RPMI8226 (cell line): ENCODE measurements at places on chromosomes 6 and 20.

DNA sequence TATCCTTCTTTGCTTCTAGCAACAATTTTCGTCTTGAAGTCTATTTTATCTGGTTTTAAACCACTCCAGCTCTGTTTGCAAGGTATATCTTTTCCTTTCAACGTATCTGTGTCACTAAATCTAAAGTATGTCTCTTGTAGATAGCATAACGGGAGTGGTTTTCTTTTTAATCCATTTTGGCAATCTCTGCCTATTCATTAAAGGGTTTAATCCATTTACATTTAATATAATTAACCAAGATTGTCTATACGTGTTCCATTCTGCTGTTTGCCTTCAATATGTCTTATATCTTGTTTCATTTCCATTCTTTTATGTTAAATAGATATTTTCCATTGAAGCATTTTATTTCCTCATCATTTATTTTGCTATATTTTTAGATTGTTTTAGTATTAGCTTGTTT is 587.9 kb downstream of the C6orf118 start:
- DNase-seq, result no peak

GRCh38 chr6:107931894-107932293 is 26.1 kb downstream of the SEC63 start:
- no peak for DNase-seq

DNA sequence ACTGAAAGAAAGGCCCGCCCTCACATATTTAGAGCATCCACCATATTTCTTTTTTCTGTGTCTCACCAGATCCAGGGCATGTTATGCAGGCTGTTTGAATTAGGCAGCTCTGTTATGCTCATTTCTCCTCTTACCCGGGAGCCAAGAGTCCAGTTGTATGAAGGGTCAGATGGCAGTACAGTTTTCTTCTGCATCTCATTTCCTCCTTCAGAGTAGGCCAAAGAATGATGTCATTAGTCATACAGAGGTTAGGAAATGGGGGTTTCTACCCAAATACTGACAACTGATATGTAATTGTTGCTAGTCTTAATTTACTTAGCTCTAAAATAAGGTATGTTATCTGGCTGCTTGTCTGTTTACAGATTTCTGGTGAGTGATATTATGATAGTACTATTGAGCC is 130.8 kb downstream of the SOBP start:
- DNase-seq, result no peak

GRCh38 chr6:23728707-23729106 is 397.3 kb upstream of the NRSN1 start:
- DNase-seq, result no peak

- DNase-seq, result no peak
These were observed 2.1 kb downstream of the C20orf144 start for GRCh38 chr20:33664085-33664761.

GRCh38 chr6:6612308-6612707 is 23.8 kb downstream of the LY86 start:
- DNase-seq, result no peak

- DNase-seq, result no peak
These were observed 157.4 kb upstream of the PDE10A start for GRCh38 chr6:165820407-165820806.

DNA sequence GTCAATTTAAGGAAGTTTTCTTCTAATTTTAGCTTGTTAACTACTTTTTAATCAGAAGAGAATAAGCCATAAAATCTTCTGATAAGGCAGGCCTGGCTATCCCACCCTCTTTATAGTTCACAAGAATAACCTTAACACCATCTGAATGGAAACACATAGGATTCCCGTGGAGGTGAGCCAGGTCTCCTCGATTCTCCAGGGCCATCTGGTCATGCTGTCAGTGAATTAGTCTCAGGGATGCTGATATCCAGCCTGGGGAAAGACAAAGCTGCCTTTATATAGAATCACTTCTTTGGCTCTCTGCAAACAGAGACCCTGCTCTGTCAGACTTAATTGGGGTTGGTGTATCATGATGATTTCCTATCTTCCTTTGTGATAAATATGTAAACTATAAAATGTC is 30.1 kb upstream of the TAGAP start:
- no peak for DNase-seq

- DNase-seq, result no peak
These were observed 4.9 kb upstream of the ADA start for GRCh38 chr20:44656448-44656847.

- DNase-seq, result no peak
These were observed 102.0 kb downstream of the FOXO3 start for GRCh38 chr6:108662702-108663101.

DNA sequence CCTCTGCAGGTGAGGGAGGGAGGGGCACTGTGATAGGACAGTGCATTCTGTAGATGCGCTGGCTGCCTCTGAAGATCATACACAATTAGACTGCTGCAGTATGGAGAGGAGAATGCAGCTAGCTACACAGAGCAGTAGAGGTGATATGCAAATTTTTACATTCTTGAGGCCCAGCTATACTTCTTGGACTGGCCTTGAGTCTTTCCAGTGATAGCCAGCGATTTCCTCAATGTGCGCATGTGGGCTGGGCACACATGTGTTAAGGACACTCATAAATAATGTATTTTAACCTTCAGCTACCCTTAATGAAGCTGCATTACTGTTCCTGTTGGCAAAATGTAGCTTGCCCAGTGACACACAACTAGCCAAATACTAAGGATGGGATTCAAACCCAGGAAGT is 19.0 kb downstream of the TTPAL start:
- no peak for DNase-seq

DNA sequence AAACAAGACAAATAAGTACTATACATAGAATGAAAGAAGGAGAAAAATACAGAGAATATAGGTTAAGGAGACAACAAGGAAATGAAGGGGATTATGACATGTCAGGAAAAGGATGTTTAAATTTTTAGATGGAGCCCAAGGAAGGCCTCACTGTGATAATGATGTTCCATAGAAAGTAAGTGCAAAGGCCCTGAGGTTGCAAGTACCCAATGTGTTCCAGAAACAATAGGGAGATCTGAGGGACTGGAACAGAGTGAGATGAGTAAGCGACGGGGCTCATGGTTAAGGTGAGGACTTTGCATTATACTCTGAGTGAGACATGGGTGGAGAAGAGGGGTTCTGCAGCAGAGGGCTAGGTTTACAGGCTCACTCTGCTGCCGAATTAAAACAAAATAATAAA is 122.8 kb upstream of the BCLAF1 start:
- no peak for DNase-seq

- DNase-seq, result no peak
These were observed 5.1 kb upstream of the SCRT2 start for GRCh38 chr20:680638-681187.

GRCh38 chr6:149459761-149460160 is 25.1 kb downstream of the ZC3H12D start:
- no peak for DNase-seq

DNA sequence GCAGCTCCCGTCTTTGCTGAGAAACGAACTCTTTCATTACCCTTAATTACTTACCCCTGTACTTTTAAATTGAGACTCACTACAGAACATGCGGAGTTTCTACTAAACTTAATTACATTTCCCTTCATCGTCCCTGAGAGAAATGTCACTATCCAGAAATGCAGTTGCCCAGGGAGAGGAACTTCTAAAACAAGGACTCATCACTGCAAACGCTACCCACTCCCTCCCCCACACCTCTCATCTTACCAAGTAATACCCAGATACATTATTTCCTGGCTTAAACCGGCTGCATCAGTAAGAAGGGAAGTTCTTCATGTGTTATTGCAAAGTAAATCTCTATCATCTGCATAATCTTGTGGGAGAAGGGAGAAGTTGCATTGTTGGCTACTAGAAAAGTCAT is 138.3 kb downstream of the IPCEF1 start:
- DNase-seq, result no peak

- no peak for DNase-seq
These were observed 148.7 kb upstream of the JARID2 start for GRCh38 chr6:15096894-15097837.

- no peak for DNase-seq
These were observed 28.0 kb downstream of the PNLDC1 start for GRCh38 chr6:159828074-159828473.

DNA sequence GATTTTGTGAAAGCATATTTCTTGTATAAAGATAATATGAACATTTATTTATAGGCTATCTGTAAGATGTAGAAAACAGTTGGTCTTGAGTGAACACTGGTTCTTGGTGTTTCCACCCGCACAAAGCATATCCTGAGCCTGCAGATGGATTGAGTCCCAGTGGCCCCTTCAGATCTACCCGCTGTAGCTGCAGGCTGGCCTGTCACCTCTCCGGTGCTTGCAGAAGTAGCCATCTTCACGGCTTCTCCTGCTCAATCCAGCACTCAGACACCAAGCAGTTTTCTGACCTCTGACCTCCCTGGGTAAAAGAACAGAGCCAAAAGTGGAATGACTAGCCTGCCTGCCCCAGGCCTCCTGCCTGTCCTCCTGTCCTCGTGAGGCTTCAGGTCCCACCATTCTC is 22.7 kb downstream of the LYRM2 start:
- no peak for DNase-seq

GRCh38 chr20:34570859-34571306 is 12.4 kb downstream of the MAP1LC3A start:
- no peak for DNase-seq

GRCh38 chr6:132084811-132085509 is 133.8 kb upstream of the CCN2 start:
- no peak for DNase-seq

GRCh38 chr20:35327074-35327976 is 35.1 kb upstream of the FAM83C start:
- no peak for DNase-seq

GRCh38 chr6:129921169-129921817 is 60.2 kb upstream of the TMEM244 start:
- DNase-seq, result no peak

GRCh38 chr20:17210983-17211382 is 15.9 kb upstream of the PCSK2 start:
- DNase-seq, result no peak

DNA sequence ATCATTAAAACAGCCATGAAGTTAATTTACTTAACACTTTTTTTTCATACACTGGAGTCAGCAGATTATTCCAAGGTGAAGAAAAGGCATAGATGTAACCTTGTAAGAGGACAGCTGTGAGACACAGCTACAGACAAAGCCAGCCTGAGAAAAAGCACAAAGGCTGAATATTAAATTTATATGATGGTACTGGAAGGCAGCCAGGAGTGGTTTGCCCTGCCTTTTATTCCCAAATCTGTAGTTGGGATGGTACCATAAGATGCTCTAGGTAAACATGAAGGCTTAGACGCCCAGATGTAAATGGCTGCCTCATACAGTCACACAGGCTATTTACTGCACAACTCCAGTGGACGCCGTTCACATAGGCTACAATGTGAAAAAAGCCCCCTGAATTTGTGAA is 42.1 kb upstream of the LOC128125822 start:
- DNase-seq, result no peak

GRCh38 chr6:69816569-69816968 is 19.8 kb upstream of the LMBRD1 start:
- no peak for DNase-seq

- no peak for DNase-seq
These were observed 29.8 kb upstream of the SEC63 start for GRCh38 chr6:107987805-107988204.

DNA sequence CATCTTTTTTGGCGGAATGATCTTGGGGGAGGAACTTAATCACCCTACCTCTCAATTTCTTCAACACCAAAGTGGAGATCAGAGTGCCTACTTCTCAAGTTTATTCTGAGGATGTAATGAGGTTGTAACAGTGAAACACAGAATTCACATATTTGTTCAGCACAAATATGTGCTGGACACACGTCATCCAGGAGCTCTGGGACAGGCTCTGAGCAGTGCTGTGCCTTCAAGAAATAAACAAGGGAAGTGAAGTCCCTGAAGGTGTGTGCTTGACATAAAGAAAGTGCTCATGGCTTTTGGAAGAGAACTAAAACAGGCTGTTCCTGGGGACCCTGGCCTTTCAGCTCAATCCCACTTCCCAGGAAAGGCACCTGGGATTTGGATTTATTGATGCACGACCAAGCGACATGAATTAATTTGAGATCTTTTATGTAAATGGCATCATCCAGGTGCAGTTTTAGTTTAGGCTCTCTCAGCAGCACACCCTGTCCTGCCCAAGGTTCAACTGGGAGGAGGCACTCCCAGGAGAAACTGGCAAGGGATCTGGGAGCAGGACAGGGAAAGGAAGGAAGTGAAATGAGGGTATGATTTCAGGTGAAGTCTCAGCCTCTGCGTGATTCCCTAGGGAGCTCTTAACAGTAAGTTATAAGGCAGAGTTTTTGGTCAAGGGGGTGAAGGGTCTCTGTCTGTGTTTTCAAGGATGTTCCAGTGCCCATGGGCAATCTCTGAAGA is 211.0 kb downstream of the FOXA2 start:
- DNase-seq, result no peak

DNA sequence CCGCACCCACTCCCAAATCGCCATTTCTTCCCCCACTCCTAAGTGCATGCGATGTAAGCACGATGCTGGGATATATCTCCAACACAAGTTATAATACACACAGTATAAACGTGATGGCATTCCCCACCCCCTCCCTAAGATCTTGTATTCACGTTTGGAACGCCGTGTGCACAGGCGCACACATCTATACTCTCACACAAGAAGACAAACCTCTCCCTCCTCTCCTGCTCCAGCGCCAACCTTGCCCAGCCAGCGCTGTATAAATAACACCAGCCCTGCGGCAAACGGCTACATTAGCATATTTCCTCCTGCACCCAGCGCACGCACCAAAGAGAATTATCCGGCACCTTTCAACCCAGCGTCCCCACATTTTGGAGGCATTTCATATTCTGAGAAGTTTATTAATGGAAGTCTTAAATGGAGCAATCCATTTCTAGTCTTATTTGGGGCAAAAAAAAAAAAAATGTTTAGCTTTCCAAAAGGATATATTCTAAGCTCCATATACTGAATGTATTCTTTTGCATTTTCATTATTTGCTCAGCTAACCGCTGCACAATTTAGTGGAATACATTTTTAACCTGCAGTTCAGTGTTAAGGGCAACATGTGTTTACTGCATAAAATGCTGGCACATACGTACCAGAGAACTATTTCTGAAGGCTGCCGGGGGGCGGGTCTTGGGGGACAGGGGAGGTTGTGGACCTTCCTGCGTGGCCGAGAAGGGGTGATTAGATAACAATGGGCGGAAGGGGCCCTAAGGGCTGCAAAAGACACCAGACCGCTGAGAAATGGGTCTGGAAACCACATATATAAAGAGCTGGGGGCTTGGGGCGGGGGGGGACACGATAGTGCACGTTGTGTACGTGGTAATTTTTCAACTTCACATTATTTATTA is 1.1 kb upstream of the SLC22A23 start:
- peak; percentile 88 for DNase-seq

DNA sequence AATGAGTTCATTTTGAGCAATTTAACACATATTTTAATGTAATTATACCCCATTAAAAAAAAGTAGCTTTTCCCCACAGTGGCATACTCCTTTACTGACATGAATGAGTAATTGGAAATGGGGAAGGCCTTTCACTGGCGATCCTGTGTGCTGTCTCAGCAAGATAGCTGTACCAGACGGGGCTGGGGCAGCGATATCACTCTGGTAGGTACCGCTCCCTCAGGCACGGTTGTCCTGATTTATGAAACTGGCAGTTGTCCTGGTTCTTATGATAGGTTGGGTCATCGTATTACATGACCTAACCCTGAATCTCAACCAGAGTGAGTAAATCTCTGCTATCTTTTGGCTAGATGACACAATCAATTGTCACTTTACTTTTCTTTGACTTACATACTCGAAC is 355.0 kb upstream of the MAP3K7 start:
- no peak for DNase-seq
